ENCODE measurements at places on chromosomes 1 and 21. TPM values are rescaled to one million over a fixed set of nuclear protein-coding genes. Genes with fewer than 3 reads are reported as not detected.

HSPB7 gene
- total RNA-seq: not detected

MARK1 gene
- 3.1 TPM for total RNA-seq

DAB1 gene
- total RNA-seq: not detected

PDXK gene
- total RNA-seq: 49.4 TPM

RERE gene
- total RNA-seq: 141 TPM

TNNT2 gene
- 0.88 TPM for total RNA-seq

AUNIP gene
- total RNA-seq: 1.6 TPM

ECM1 gene
- 5.1 TPM for total RNA-seq

FAM177B gene
- total RNA-seq: not detected

NEXN gene
- total RNA-seq: 3.9 TPM

TMIGD3 gene
- not detected for total RNA-seq

BRDT gene
- not detected for total RNA-seq

PSEN2 gene
- 25.2 TPM for total RNA-seq

TDRD5 gene
- not detected for total RNA-seq

BATF3 gene
- 1.2 TPM for total RNA-seq

SLC6A17 gene
- 0.12 TPM for total RNA-seq

OXCT2 gene
- 2.5 TPM for total RNA-seq

TMEM39B gene
- total RNA-seq: 9.5 TPM

MEX3A gene
- 11.6 TPM for total RNA-seq

DCST2 gene
- 0.12 TPM for total RNA-seq

DNAH14 gene
- total RNA-seq: 17.0 TPM

RPTN gene
- total RNA-seq: not detected

SUCO gene
- total RNA-seq: 17.9 TPM
